ENCODE measurements at places on chromosomes 7 and 10.

DNA sequence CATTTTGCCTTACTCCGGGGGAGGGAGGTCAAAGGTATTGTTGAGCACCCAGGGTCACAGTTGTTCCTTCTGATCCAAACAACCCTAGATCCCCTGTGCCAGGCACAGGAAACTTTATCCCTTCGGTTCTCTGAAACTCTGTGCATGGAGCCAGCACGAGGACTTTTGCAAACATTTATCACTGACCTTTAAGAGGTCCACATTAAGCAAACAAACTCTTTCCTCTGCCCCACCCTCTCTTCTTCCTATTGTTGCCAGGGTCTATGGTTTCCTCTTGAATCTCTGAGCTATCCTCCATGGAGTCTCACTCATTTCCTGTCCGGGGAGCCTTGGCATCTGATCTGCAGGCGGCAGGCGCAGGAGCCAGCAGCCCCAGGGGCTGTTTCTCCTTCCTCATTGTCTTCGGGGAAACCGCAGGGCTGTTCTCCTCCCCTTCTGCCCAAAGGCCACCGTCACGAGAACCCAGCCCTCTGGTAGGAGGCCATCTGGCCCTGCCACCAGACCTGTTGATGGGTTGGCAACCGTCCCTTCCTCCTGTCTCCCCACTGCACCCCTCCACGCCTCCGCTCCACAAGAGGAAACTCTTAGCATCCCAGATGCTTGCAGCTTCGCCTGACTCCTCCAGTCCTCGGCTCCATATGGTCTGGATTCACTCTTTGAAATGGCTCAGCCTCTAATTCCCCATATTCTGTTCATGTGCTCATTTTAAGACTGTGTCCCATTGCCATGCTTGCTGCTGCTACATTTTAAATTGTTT, 327.3 kb upstream of the NRP1 start:
- no peak for DNase-seq

GRCh38 chr10:79274279-79275104, 72.8 kb upstream of the PPIF start:
- DNase-seq, result no peak

DNA sequence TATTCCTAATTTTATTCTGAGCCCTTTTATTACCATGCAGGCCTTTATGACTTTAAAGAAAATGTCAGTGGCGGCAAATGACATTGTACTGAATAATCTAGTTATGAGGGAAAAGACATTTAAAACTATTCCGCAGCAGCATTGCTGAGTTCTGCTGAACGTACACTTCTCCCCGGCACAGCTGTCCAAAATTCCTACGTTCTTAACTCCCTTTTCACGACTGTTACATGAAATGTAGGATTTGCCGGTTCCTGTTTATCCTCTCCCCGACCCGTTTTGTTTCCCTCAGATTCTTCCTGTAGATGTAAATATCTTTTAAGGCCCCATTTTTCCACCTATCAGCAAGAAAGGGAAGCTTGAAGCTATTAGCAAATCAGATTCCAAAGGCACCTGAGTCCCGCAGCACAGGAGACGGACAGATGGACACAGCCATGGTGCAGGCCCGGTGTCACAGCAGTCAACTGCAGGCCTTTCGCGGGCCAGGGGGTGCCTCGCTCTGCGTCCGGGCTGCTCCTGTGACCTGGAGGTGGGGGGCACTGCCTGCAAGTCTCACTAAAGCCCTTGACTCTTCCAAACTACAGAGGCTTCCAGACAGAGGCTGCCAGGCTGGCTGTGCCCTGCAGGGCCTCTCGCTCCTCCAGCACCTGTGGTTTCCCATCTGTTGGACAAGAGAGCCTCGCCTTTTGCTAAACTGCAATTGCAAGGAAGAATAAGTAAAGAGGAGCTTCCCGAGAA, 485.0 kb upstream of the MGMT start:
- no peak for DNase-seq

DNA sequence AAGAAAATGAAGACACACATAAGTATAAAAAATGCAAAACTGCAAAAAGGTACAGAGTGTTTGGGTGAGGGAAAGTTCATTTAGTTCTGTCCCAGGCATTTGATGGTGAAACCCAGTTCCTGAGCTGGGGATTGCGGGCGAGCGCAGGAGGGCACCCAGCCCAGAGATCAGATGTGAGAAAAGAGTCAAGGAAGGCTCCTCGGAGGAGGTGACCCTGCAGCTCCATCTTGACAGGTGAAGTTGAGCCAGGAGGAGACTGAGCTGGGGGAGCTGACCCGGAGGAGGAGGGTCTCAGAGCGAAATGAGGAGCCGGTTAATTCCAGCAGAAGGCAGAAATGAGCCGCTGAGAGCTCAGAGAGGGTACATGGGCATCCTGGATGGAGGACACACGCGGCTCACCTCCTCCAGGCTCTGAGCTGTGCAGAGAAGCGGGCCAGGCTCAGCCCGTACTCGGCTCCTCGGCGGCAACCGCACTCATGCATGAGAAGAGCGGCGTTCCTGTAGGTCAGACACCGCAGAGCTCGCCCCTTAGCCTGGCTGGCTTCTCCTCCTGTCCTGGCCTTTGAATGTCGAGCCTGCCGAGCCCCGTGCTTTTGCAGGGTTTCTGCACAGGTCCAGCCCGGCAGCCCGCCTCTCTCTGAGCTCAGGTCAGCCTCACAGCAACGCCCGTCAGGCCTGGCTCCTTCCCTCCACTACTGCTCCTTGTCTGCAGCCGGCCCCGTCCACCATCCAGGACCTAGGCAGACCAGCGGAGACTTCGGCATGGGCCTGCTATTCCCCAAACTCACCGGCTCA, 9.5 kb upstream of the RAMP3 start:
- DNase-seq, result no peak

- DNase-seq, result no peak
Observed at GRCh38 chr7:44750424-44750823, 1.8 kb downstream of the ZMIZ2 start.

GRCh38 chr10:114031073-114031972, 12.3 kb upstream of the ADRB1 start:
- DNase-seq, result no peak

GRCh38 chr7:37448011-37448635, 541 bp downstream of the ELMO1 start:
- DNase-seq, result peak; percentile 29

- no peak for DNase-seq
Observed at GRCh38 chr7:22640269-22640668, 86.7 kb upstream of the IL6 start.

- DNase-seq, result no peak
Observed at GRCh38 chr10:22837351-22837750, 90.5 kb upstream of the ARMC3 start.

- no peak for DNase-seq
Observed at GRCh38 chr7:117806011-117806410, 67.2 kb downstream of the CTTNBP2 start.

DNA sequence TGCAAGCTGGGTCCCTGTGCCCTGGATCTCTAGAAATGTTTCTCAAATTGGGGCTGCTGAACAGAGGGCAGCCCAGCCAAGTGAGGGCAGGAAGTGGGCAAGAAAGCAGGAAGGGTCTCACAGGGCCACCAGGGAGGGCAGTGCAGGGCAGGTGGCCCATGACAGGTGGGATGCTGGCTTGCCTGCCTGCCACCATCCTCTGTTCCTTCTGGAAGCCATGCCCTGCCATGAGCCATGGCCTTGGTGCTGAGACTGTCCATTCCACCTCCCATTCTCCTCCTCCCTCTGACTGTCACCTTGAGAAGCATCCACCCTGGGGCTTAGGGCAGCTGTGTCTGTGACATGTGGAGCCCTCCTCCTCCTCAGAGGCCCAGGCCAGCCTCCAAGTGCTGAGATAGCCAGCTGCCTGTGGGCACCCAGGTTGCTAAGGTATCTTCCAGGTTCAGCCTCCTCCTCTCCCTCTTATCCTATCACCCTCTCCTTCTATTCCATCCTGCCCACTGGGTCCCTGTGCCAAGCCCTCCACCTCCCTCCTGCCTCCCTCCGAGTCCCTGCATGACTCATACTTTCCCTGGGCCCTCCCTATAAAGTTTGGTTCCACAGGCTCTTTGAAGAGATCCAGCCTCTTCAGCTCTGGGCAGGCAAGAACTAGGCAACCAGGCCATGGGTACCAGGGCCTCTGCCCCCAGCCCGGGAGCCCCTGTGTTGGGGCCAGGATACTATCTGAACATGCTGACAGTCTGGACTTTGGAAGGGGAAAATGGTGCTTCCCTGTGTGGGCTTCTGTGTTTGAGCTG, 1.3 kb downstream of the VSIR start:
- DNase-seq, result no peak

GRCh38 chr7:31776616-31777015, 89.6 kb downstream of the PPP1R17 start:
- DNase-seq, result no peak

GRCh38 chr7:35257251-35258124, 3.6 kb upstream of the TBX20 start:
- DNase-seq, result no peak

GRCh38 chr10:127338399-127339110, 142.2 kb upstream of the INSYN2A start:
- no peak for DNase-seq

DNA sequence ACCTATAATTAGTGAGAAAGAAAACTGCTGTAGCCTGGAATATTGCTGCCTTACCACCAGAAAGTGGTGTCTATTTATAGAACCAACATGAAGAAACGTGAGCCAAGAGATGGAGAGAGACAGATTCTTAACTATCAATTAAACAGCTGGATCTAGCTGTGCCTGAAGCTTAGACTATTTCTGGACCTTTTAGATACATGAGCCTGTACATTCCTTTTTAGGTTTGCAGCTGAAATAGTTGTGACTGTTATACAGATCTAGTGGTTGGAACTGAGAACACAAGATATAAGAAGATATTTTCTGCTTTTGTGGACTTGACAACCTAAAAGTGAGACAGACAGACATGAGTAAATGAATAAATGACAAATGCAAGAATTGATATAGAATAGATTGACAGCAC, 73.4 kb downstream of the CDK14 start:
- no peak for DNase-seq

- DNase-seq, result no peak
Observed at GRCh38 chr10:12006671-12007070, 35.9 kb downstream of the UPF2 start.

DNA sequence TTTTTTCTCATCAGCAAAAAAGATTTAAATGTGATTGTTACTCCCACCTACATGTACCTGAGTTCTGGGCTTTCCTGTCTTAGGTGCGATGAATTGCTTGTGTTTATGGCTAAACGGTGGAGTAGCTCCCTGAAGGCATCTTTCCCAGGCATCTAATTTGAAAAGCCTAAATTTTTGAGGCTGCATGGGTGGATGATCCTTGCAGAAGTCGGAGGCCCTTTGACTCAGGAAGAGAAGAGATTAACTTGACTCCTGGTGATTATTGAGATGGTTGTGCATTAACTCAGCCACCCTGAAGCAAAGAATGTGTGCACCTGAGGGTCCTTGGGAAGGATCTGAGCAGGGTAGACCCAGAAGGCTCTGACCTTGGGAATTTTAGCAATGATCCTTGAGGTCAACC, 155.6 kb upstream of the SEMA3C start:
- DNase-seq, result no peak

DNA sequence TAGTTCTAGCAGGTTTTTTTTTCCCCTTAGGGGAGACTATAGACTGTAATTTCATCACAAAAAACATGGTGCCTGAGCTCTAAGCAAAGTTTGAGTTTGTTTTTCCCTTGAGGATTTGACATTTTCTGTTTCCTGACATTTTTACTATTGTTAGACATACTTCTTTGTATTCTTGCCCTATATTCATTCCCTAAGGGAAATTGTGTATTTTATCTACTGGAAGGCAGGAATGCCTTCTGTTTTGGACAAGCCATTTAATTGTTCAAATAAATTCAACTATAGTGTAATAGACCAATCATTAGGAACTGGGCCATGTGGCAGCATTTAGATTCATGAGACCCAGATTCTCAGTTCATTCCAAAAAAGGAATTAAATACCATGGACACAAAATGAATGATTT, 335.0 kb downstream of the EXOC4 start:
- DNase-seq, result no peak

DNA sequence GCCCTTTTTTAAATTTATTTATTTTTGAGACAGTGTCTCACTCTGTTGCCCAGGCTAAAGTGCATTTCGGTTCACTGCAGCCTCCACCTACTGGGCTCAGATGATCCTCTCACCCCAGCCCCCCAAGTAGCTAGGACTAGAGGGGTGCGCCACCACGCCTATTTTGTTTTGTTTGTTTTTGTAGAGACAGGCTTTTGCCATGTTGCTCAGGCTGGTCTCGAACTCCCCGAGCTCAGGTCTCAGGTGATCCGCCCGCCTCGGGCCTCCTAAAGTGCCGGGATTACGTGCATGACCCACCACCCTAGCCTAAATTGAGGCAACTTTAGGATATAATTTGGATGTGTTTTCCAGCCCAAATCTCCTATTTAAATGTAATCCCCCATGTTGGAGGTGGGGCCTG, 805 bp downstream of the ZNF736 start:
- DNase-seq, result no peak

DNA sequence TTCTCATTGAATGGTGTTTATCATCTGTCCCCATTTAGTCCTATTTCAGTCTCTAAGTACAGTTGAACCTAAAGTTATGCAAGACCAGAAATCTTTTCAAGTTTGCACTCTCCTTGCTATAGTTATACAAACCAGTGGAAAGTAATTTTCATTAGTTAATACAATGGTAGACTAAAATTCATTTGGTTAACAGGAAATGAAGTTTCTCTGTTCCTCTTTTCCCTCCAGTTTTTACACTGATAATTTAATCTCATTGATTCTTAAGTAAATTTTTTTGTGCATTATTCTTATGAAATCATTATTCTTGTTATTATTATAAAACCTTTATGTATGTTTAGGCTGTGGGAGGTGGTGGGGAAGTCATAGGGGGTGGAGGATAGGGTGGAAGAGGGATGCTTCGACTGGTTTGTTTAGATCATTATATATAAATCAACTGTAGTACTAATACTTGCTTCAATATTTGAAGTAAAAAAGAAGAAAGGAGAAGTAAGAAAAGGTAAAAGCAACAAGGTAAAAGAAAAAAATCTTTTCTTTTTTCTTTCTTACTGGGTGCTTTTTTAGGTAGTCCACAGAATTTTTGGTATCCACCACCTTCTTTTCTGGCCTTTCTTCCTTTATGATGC, 104.1 kb downstream of the GPR85 start:
- no peak for DNase-seq

DNA sequence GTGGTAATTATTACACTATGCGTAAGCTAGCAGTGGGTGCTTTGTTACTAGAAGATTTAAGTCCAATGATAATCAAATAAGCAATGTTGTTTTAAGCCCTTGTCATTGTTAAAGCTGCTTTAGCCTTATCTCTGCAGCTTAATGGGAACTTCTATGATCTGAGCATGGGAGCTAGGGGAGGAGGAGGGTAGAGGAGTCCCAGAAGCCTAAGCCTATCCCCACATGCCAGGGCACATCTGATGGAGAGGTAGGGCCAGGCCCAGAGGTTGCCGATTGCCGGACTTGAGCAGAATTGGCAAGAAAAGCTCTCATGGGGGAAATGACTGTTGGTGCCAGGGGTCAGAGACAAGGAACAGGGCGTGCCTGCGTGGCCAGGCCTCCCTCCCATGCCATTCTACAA, 13.4 kb downstream of the CUBN start:
- DNase-seq, result no peak

GRCh38 chr10:21687266-21688008, 153.4 kb downstream of the MLLT10 start:
- DNase-seq, result no peak

- no peak for DNase-seq
Observed at GRCh38 chr7:106723398-106723797, 62.4 kb upstream of the CCDC71L start.

All from stimulated activated CD4-positive, alpha-beta T cell treated with anti-CD3 and anti-CD28 coated beads, Interleukin-15, amount 100 ng/mL, for 1 hour (primary cell).